Effector CD8-positive, alpha-beta T cell (primary cell): ENCODE measurements at places on chromosomes 5 and 9.

GRCh38 chr5:95778713-95779436 is 43.7 kb downstream of the GLRX start:
- DNase-seq: no peak

- DNase-seq: peak; percentile 31
These were observed 729 bp upstream of the TNPO1 start for GRCh38 chr5:72815580-72816283.

GRCh38 chr9:107942856-107943255 is 453.3 kb upstream of the KLF4 start:
- no peak for DNase-seq

DNA sequence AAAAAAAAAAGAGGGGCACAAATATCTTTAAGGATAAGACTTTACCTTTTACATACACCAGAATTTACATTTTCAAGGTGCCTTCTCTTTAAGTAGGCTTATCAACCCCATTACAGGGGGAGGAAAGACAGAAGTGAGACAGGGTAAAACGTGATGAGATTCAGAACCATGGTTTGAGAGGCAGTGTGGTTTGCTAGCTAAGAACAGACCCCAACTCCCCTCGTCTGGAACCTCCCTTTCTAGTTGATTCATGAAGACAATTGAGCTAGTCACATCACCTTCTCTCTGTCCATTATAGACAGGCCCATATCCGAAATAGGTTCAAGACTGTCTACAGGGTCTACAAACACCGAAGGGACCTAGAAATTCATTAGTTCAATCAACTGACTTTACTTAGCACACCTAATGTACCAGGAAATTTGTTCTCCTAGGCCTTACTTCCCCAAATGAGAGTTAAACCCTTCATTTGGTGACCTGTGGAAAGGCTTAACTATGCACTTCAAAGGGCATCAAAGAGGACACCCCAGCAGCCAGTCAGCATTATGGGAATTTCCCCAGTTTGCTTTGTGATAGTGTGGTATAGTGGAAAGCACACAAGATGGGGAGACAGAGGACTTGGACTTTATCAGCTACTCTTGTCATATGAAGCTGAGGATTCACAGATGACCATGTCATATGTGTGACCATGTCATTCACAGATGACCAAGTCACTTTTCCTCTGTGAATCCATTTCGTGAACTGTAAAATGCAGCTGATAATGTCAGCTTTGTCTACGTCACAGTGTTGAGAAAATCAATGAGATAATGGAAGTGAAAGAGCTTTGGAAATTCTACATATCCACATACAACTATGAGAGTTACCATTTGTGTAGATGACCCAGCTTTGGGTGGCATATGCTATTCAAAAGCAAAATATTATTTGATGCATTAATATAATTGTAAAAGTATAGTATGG is 40.2 kb upstream of the CYFIP2 start:
- no peak for DNase-seq

DNA sequence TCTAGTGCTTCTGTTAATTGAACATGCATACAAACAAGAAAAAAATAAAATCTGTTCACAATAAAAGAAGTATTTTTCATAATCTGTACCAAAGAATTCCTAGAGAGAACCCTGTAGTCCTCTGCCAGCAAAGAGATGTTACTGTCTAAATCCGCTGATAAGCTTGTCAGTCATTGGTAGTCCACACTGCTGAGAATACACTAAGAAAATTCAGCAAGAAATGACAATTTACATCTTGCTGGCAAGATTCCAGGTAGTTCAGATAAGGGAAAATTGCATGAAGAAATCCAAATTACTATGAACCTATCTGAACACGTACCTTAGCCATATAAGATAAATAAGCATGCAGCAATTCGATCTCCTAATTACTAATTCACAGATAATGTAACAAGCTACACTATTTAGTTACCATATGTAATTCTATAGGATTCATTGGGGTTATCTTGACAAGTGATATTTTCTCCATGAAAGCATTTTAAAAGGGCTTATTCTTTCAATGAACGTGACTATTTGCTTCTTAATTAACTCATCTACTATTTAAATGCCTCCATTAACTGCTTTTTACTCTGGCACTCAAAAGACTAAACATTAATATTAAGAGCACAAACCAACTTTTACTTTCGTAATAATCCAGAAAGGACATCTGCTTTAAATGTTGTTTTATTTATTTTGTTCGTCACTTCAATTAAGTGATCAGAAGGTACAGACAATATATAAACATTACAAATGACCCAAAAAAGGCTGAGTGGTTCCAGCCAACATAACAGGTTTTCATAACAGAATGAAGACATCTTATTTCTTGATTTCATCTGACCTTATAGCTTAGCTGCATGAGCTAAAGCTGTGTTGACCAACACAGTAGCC is 9.7 kb downstream of the MPDZ start:
- no peak for DNase-seq

- DNase-seq: peak; percentile 14
These were observed 22.9 kb downstream of the RGMB start for GRCh38 chr5:98796197-98796972.

DNA sequence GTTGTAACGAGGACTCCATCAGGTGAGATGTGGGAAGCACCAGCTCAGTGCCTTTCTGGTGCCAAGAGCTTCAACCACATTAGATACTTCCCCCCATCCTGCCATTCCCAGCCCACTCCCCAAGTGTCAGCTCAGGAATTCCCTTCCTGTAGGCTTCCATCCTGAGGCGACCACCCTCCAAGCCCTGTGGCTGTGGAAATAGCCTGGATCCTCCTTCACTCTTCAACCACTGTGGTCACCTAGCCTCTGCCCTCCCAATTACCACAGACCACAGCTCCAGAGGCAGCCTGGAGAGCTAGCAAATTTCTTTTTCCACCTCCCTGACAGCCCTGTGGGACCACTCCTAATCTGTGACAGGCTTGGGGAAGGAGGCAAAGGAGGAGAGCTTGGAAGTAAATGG is 219.8 kb upstream of the MAP3K1 start:
- DNase-seq: no peak

DNA sequence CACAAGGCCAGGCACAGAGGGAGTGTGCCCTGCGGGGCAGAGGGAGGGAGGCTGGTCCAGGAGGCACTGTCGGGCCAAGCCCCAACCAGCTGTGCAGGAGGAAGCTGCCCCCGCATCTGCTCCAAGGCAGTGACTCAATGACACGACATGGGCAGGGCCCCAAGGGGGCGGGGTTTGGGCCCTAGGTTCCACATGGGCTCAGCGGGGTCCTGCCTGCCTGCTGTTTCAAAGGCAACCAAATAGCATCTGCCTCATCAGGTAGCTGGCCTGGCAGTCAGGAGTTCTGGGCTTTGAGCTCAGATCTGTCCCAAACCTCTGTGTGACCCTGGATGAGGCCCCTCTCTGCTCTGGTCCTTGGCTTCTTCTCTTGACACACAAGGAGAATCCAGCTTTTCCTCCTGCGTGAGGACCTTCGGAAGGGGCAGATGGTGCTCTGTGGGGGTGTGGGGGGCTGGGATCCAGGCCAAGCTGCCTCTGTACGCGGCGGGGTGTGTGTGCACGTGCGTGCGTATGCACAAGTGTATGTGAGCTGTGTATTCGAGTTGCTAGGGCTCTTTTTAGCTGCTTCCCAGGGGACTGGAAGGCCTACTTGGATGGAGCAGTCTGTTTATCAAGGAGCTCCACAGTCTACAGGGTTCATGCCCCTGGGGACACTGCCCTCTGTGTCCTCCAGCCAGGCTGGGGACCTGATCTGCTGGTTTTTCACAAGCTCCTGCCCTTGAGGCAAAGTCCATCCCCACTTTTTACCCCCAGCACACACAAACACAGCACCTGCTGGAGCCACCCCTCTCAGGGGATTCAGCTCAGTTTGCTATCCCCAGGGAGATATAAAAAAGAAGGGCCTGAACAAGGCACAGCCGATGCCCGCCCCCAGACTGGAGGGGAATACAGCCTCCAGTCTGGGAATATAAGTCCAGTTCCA is 138.9 kb downstream of the RGS3 start:
- DNase-seq: no peak

GRCh38 chr5:160174780-160175437 is 54.4 kb upstream of the FABP6 start:
- DNase-seq: no peak

DNA sequence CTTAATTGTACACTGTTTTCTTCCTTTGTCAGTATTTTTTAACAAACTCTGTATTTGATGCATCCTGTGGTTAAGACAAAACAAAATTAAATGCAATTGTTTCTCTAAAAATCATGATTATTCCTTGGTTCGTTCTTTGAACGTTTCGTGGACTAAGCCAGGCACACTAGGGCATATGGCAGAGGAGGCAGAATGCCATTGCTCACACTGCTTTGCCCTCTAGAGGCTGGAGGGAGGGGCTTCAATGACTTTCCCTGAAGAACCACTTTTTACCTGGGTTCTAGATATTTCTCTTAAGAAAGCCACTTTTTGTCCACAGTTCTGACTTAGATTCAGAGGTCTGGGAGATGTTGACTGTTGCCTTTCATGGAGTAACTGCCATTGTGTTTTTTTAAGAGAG is 236.2 kb upstream of the ADAMTSL1 start:
- no peak for DNase-seq

DNA sequence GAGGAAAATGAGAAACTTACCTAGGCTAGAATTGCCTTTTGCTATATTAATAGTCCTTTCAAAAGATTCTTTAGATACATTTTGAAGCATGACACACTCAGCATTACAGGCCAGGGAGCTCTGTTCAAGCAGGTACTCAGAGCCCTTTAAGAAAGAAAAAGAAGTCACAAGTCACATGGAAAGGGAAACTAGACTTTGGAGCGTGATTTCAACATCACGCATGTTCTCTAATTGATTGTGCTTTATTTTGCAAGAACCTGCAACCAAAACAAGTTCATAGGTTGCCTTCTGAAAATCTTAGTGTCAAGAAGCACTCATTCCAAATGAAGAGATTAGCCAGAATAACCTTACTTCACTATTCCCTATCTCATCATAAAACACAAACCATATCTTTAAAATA is 103.8 kb downstream of the MPDZ start:
- no peak for DNase-seq

- DNase-seq: no peak
These were observed 13.3 kb downstream of the HAVCR1 start for GRCh38 chr5:157045601-157046000.

GRCh38 chr9:133355881-133356357 is 368 bp downstream of the SURF1 start:
- no peak for DNase-seq

GRCh38 chr9:135294836-135295235 is 184.7 kb upstream of the PPP1R26 start:
- DNase-seq: no peak

GRCh38 chr9:80899208-80899607 is 790.1 kb downstream of the TLE1 start:
- DNase-seq: no peak

DNA sequence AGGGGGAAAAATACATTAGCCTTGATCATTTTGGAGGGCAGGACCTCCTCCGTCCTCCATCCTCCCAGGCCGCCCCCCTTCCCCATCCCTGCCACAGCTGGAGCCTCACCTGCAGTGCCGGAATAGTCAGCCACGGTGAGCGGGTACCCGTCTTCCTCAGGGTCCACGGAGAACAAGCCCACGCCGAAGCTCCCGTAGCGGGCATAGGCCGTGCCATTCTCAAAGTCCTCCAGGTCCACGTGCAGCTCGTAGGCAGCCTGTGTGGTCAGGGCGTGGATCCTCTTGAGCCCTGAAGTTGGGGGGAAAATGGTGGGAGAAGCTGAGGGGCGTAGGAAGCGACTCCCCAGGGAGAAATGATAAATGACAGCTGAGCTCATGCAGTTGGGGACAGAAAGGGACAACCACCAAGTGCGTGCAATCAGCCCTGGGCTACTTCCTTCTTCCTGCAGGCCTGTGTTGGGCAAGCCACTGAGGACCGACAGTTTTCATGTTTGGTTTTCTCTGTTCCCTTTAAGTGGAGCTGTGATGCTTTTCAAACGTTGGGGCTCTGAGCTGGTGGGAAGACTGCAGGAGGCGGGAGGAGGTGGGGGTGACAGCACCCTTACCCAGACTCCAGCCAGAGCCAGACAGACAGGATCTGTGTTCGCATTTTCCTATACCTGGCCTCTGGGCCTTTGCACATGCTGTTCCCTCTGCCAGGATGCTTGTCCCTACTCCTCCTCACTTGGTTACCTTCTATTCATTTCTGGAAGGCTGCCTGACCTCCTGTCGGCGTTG is 8.7 kb upstream of the QRFP start:
- DNase-seq: no peak

- DNase-seq: no peak
These were observed 214.9 kb upstream of the WWC1 start for GRCh38 chr5:168076561-168076991.

DNA sequence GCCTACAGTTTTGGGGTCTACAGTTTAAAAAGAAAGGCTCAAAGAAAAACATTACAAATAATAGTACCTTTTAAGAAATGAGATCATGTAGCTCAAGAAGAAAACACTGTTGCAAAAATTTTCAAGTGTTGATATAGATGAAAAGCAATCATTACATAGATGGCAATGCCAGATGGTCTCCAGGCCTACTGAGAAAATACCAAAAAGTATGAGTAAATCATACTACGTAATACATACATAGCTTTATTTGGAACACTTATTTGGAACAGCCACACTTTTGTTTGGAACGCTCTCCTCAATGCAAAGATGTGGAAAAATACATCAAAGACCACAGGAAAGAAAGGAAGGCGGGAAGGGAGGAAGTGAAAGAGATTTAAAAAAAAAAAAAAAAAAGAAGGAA is 44.1 kb downstream of the MARCHF11 start:
- no peak for DNase-seq

DNA sequence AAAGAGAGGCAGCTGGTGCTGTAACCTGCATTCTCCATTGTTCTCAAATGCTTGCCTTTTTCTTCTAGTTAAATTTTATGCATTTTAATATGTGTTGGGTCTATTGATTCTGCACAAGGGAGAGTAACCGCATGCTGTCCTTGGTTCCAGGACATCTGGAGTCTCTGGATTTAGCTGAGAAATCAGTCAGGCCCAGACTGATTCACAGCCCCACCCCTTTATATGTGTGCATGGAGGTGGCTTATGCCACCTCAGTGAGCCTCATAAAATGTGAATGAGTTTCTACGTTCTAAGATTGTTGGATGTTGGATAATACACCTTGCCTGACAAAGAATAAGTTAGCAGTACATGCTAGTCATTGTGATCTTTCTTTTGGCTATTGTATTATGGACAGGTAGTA is 110.1 kb upstream of the PANK3 start:
- no peak for DNase-seq

DNA sequence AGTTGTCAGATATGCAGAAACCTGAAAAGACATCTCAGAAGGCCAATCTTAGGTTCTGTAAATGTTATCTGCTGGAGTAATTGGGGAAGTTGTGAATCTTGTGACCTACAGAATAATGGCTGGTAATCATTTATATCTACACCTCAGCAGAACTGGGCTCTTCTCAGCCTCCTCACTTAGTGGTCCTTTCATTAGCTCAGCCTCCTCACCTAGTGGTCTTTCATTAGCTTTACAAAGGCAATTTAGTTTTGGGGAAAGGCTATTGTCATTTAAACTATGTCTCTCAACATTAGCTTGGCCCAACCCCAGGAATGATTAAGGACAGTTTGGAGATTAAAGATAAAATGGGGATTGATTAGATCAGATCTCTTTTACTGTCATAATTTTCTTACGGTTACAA is 284.2 kb upstream of the SGCD start:
- no peak for DNase-seq
